ENCODE measurements at places on chromosomes 11 and 22.

DNA sequence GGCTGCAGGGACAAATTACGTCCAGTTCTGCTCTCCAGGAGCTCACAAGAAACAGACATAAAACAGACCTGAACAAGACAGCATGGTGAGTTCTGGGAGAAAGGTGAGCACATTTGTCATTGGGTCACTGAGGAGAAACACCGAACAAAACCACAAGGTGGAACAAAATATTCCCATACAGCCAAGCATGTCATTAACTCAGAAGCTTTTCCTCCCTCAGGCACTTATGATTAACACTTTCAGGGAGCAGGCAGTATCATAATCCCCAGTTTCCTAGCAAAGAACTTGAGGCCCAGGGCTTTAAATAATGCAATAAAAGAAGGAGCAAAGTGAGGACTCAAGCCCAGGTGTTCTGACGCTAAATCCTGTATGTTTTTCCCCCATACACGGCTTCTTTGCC, 43.0 kb downstream of the P4HA3 start:
- no peak for DNase-seq

- no peak for DNase-seq
Measured at GRCh38 chr11:2518111-2518982, 73.5 kb downstream of the KCNQ1 start.

DNA sequence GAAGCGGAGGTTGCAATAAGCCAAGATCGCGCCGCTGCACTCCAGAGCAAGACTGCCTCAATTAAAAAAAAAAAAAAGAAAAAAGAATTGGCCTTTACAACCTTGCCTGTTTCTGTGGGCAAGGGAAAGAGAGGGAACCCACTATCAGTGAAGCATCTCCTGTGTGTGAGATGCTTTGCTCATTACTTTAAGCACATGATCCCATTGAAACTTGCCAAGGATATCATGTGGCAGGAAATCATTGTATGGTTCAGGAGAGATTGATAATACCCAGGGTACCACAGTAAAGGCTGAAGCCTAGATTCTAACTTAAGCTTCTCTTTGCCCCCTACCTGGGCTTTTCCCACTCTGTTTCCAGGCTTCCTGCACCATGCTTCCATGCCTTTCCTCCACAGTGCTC, 3.6 kb downstream of the LDLRAD3 start:
- no peak for DNase-seq

DNA sequence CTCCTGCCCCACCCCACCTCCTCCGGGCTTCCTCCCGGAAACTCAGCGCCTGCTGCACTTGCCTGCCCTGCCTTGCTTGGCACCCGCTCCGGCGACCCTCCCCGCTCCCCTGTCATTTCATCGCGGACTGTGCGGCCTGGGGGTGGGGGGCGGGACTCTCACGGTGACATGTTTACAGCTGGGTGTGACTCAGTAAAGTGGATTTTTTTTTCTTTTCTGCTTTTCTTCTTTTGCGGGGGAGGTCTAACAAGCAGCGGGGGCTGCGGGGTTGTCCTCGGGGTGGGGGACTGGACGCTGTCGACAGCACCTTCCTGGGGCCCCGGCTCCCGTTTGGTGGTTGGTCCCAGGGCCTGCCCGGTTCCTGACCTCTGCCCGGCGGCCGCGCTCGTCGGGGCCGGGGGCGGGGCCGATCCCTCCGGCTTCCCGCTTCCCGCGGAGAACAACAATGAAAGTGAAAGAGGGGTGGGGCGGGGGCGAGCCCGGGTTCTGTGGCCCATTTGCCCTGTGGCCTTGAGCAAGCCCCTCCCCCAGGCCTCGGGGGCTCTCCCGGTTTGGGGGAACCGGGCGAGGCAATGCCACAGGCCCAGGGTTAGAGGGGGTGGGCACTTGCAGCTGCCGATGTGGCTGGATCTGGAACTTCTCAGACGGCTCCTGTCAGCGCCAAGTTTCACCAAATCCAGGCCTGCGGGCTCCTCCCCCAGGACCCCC, 975 bp upstream of the MDK start:
- DNase-seq = no peak

DNA sequence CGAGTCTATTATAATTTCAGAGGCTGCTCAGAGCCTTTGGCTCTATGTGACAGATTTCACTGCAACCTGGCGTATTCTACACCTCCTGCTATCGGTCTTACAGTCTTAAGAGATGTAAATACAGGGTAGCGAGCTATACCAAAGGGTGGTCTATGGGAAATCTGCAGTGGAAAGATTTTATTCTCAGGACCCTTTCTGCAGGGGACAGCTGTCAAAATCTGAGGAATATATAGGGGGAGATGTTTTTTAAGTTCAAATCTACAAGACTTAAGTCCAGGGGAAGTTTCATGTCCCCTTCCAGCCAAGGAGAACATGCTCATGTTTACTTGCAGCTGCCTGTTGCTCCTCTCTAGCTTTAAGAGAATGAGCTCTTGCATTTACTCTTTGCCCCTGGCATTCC, 62.7 kb downstream of the MICAL2 start:
- no peak for DNase-seq

DNA sequence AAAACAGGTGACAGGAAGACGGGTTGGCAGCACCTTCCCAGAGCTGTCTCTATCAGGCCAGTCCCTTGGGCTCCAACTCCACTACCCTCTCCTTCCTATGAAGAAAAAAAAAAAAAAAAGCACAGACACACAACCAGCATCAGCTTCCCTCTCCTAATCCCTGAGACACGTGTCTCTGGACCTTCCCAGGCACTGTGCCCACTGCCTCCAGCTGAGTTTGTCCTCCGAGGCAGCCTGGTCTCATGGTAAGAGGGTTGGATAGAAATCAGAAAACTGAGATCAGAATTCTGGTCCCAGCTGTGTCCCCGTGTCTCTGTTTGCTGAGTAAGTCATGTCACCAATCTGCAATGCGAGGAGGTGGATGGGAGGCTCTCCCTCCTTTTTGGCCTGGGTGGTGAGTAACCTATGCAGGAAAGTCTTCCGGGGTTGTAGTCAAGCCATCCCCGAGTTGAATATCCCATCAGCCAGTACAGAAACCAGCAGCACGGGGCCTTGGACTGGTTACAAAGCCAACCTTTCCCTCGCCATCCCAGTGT, 193.7 kb upstream of the TBCEL start:
- no peak for DNase-seq

DNA sequence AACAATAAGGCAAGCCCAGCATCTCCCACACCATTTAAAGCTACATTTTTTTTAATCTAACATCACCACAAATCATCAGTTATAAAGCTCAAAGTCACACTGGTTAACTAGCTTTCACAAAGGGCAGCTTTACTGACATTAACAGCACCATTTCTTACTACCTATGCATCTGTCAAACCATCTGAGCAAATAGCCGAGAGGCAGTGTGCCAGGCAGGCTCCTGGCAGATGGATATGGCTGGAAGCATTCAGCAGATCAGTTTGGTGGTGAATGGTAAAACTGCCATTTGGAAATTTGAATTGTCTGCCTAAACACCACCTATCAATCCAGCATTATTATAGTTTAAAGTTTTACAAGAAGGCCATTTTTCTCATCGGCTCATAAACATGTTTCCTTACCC, 131.2 kb downstream of the TTC28 start:
- no peak for DNase-seq

DNA sequence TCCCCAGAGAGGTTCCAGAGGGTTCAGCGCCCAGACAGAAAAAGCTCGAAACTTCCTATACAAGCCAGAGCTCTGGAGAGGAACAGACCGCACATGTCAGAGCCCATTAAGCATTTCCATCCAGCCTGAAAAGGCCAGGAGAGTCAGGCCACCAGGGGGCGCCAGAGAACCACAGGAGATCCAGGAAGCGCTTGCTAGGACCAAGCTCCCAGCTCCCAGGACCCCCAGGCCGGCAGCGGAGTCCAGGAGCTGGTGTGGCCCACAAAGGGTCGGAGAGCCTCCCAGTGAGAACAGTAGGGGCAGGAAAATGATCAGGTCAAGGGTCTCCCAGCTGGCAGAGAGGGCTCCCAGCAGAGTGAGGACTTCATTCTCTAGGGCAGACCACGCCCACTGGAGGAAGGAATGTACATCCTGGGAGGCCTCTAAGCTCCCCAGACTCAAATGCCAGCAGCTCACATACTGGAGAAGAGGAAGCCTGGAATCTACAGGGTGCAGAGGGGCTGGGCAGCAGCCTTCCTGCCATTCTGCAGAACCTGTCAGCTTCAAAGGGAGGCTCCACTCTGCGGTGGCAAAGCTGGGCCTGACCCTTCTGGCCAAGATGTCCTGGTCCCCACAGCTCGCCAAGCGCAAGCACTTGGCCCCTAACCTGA, 2.1 kb upstream of the MEI1 start:
- DNase-seq = peak; percentile 74

DNA sequence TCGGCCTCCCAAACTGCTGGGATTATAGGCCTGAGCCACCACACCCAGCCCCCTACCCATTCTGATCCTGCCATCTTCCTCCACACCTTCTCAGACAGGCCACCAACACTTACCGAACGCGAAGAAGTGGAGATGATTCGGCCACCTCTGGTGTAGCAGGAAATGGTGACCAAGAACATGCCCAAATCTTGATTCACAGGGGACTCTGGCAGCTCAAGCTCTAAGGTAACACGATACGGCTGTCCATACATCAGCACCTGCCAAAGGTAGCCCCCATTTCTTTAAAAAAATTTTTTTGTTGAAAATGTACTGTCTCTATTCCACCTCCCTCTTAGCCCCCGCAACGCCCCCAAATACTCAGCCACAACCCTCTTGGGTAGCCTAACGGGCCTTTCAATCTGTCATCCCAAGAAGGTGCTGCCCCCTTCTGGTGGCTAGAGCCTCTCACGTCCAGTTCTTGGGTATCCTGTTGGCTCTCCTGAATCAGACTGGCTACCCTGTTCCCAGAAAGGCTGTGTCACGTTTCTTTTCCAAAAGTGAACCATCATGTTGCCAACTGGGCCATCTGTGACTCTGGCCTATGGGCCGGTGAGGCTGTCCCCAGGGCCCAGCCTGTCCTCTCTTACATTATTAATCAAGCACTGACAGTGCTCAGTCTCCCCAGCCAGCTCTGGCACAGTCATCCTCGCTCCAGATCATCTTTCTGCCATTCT, 5.3 kb upstream of the LRRN4CL start:
- DNase-seq = peak; percentile 54

- no peak for DNase-seq
Measured at GRCh38 chr22:22049684-22050083, 67.1 kb upstream of the TOP3B start.

DNA sequence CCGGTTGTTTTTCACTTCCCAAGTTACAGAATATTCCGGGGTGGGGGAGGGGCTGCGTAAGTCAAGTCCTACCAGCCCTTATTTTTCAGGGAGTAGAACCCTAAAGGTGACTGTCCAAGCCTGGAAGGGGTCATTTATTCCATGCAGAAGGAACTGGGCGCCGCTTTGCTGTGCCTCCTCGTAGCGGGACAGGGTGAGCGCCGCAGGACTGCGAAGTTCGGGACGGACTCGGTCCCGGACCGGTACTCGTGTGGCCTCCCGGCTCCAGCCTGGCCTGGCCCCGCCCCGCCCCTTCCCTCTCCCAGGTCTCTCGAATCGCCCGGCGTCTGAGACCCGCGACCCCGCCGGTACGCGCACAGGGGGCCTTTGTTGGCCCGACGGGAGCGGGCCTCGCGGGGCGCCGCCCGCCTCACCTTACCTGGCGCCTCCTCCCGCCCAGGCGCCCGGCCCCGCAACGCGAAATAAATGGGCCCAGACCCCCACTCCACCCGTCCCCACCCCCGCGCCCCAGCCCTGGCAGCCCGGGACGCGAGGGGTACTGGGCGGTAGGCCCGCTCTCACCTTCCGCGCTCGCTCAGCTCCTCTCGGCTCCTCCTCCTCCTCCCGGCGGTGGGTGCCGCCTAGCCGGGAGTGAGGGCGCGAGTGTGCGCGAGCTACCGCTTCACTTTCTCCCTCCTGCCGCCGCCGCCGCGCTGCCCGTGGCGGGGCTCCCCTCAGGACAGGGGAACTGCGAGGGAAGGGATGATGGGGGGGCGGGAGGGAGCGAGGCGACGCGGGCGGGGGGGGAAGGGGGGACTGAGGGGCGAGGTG, 698 bp downstream of the PAK1 start:
- no peak for DNase-seq

DNA sequence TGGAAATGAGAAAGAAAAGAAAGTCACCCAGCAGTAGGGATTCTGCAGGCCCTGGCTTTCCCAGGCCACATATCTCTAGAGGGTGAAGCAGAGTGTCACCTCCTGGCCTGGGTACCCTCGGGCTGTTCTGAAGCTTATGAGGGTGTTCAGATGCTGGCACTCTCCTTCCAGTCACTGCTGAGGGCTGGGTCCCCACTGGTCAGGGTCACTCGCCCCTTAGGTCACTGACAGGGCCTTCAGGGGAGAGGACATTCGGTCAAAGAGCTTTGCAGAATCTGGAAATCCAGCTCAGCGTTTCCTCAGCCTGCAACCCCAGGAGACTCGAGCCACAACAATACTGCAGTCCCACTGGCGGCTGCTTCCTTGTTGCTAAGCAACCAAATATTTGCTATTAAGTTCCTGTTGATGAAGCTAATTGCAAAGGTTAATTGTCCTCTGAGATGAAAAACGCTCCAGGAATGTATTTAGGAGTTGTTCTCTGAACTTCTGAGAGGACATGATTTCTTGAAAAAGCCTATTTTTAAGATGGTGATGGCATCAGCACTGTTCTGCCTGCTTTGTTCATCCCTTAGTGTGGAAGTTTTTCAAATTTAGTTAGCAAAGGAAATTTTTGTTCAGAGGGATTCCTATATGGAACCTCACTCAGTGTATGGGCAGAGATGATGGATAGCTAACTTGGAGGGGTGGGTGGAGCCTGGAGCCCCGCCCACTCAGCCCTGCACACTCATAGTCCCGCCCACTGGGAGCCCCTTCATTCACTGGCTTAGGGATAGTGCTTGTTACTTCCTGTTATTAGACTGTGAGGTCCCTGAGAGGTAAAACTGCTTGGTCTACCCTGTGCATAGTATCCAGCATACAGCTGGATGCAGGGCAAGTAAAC, 109.2 kb downstream of the CSNK2A3 start:
- DNase-seq = no peak

DNA sequence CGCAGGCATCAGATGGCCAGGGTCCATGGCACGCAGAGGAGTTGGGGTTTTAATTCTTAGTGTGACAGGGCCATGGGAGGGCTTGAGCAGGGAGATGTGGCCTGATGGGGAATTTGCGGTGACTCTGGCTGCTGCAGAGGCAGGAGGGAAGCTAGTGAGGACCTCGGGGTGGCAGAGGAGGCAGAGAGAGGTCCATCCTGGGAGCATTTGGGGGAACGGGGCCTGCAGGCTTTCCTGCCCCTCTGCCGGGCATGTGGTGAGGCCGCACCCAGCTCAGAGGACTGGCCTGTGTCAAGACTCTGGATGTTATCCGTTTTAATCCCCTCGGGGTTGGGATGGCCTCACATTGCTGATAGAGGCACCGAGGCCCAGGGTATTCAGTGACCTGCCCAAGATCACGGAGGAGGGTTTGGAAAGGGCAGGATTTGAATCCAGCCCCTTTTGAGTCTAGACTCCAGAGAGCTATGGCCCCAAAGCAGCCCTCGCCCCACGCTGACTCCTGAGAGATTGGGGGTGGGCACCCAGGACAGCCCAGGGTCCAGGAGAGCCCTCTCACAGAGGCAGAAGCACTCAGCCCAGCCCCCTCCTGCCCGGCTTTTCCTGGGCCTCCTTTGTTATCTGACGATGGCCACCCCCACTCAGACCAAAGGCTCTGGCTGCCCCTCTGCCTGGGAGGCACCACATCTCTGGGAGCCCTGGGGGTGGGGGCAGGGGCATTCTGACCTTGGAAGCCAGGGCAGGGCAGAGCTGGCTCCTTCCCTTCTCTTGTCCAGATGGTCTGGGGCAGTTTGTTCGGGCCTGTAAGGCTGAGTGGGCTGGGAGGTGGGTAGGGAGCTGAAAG, 13.9 kb downstream of the MGAT3 start:
- no peak for DNase-seq

GRCh38 chr11:81380395-81380794, 1353.3 kb downstream of the FAM181B start:
- DNase-seq = no peak
